ENCODE measurements at places on chromosomes 3 and 15.

DNA sequence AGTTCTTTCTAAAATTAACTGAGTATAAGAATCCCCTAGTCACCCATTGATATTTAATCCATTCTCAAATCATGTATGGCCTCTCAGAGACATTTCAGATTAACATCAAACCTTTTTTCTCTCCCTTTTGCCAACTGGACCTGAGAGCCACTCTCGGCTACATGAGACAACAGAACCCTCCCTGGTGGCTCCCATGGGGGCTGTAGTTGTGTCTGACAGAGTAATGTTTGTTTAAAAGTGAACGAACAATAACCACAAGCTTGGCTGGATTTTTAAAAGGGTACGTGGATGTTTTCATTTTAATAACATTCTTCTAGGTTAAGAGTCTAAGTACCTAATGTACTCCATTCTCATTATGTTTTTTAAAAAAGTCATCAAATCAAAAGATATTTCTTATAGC lies 37.1 kb downstream of the P3H2 start:
- no peak overlapping the region for H3K4me3 ChIP-seq
- H3K27ac ChIP-seq = no peak overlapping the region
- no peaks in the 10 kb centered on the region for H3K36me3 ChIP-seq
- H3K27me3 ChIP-seq = no peaks in the 10 kb centered on the region
- no peaks in the 10 kb centered on the region for H3K4me1 ChIP-seq

DNA sequence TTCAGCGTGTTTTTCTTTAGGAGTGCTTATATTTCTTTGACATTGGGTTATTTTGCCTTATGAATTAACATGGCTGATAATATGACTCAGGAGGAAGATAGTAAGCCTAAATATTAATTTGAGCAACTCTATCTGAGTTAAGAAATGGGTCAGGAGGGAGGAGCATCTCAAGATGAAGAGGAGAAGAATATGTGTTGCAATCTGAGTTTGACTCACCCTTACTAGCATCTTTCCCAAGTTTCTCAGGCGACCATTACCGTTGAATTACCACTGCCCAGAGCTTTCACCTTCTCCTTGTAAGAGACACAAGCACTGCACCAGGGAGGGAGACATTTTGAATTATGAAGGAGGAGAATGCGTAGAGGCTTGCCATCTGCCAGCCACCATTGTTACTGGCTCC lies 138.3 kb upstream of the MYRIP start:
- H3K4me3 ChIP-seq = no peak overlapping the region
- H3K27ac ChIP-seq = no peak overlapping the region
- H3K27me3 ChIP-seq = no peaks in the 10 kb centered on the region
- H3K36me3 ChIP-seq = no peaks in the 10 kb centered on the region
- peak; percentile 60 for DNase-seq

GRCh38 chr15:29511663-29512062 lies 242.0 kb upstream of the NSMCE3 start:
- no peak for DNase-seq
- H3K4me1 ChIP-seq = no peaks in the 10 kb centered on the region
- H3K27ac ChIP-seq = no peak overlapping the region
- H3K36me3 ChIP-seq = no peaks in the 10 kb centered on the region
- H3K4me3 ChIP-seq = no peak overlapping the region

DNA sequence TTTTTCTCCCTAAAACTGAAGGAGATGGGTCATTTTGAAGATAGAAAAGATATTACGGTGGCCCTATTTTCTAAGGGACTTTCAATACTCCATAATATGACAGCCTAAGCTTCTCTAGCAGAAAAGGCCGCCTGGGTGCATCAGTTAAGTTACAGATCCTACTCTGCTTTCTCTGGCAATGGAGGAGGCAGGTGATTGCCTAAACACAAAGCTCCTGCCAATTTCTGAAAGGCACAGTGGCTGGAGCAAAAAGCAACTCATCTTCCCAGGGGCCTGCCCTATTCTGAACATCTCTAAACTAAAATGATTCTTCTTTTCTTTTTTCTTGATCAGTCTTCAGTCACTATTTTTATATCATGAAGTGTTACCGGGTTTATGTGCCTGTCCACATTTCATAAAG lies 276.7 kb downstream of the CNTN4 start:
- H3K27me3 ChIP-seq = no peaks in the 10 kb centered on the region
- H3K27ac ChIP-seq = no peak overlapping the region
- H3K36me3 ChIP-seq = no peaks in the 10 kb centered on the region
- no peak overlapping the region for H3K4me3 ChIP-seq

- H3K4me3 ChIP-seq = peak overlapping the region; percentile 59
- H3K36me3 ChIP-seq = no peaks in the 10 kb centered on the region
- H3K27ac ChIP-seq = no peak overlapping the region
- peaks cover 25% of the 10 kb centered on the region for H3K27me3 ChIP-seq
- DNase-seq = no peak
Observed at GRCh38 chr3:180036092-180036670, 556 bp downstream of the PEX5L start.

DNA sequence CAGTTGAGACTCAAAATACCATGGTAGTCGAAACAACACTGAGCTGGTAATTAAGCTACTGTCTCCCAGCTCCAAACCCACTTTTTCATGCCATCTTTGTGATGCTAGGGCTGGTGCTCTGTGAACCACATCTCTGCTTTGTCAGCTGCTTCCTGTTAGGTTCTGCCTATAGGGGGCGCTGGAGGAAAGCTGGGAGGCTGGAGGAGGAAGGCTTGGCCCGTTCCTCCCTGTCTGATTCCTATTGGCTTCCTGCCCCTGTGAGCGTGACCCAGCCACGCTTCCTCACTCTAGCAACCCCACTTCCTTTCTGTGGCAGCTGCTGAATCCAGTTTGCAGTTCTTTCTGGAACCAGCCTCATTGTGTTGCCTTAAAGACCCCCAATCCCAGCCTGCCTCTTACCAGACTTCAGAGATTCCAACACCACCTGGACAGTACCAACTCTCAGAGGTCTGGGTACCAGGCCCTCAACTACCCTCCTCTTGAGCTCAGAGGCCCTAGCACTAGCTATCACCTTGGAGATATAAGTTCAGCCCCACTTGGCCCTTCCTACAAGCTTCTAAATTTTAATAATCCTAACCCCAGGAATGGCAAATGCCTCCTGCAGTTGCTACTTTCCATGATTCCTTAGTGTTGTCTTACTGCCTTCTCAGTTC lies 120.9 kb downstream of the ERC2 start:
- no peak overlapping the region for H3K27ac ChIP-seq
- no peaks in the 10 kb centered on the region for H3K4me1 ChIP-seq
- DNase-seq = peak; percentile 4
- H3K27me3 ChIP-seq = 0 out of 2 replicates have a peak, but pooled peaks cover 7% of the 10 kb centered on the region

- H3K27ac ChIP-seq = no peak overlapping the region
- H3K4me3 ChIP-seq = no peak overlapping the region
- no peaks in the 10 kb centered on the region for H3K36me3 ChIP-seq
Observed at GRCh38 chr15:66901336-66902100, 163.9 kb upstream of the SMAD3 start.

GRCh38 chr3:110933821-110934426 lies 137.7 kb upstream of the NECTIN3 start:
- no peaks in the 10 kb centered on the region for H3K36me3 ChIP-seq
- no peaks in the 10 kb centered on the region for H3K27me3 ChIP-seq
- no peak overlapping the region for H3K4me3 ChIP-seq
- peak; percentile 48 for DNase-seq
- no peak overlapping the region for H3K27ac ChIP-seq

DNA sequence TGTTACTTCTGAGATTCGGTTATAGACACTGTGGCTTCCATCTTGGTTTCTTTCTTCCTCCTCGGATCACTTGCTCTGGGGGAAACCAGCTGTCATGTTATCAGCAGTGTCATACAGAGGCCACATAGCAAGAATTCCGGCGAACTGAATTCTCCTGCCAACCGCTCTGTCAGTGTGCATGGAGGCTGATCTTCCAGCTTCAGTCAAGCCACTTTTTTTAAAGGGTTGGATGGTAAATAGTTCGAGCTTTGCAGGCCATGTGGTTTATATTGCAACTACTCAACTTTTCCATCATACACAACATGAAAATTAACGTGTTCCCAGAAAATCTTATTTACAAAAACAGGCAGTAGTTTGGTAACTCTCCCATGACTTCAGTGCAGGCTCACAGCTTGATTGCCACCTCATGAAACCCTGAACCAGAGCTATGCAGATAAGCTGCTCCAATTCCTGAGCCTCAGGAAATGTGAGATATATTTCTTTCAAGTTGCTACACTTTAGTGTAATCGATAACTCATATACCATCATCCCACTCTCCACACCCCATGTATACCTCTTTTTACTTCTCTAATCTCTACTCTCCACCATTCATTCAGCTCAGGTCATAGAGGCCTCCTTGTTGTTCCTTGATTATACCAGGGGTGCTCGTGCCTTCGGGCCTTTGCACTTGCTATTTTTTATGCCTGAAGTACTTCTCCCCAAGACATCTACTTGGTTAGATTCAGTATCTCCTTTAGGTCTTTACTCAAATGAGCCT lies 7.2 kb downstream of the RPL22L1 start:
- peaks cover 30% of the 10 kb centered on the region for H3K36me3 ChIP-seq
- H3K4me3 ChIP-seq = no peak overlapping the region
- DNase-seq = peak; percentile 48

DNA sequence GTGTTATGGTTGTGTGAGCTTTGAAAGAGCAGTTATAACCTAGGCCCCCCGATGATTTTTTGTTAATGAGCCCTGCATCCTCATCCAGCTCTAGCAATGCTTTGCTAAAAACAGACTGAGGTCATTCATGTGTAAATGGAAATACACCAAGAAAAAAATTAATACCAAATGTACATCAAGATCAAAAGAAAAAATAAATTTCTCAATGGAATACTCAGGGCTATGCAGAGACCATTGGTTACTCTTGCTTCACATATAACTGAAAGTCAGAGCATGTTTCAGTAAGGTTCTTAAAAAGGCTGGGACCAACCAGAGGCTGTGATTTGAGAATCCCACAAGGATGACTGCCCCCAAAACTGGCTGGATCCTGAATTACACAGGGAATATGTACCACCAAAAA lies 48.0 kb downstream of the ARHGAP31 start:
- no peak overlapping the region for H3K4me3 ChIP-seq
- H3K4me1 ChIP-seq = no peaks in the 10 kb centered on the region
- H3K27ac ChIP-seq = no peak overlapping the region
- no peaks in the 10 kb centered on the region for H3K27me3 ChIP-seq
- DNase-seq = peak; percentile 27

GRCh38 chr3:138395865-138396751 lies 38.3 kb upstream of the ESYT3 start:
- H3K4me3 ChIP-seq = no peak overlapping the region
- peaks cover 4% of the 10 kb centered on the region for H3K4me1 ChIP-seq
- DNase-seq = no peak
- no peak overlapping the region for H3K27ac ChIP-seq

DNA sequence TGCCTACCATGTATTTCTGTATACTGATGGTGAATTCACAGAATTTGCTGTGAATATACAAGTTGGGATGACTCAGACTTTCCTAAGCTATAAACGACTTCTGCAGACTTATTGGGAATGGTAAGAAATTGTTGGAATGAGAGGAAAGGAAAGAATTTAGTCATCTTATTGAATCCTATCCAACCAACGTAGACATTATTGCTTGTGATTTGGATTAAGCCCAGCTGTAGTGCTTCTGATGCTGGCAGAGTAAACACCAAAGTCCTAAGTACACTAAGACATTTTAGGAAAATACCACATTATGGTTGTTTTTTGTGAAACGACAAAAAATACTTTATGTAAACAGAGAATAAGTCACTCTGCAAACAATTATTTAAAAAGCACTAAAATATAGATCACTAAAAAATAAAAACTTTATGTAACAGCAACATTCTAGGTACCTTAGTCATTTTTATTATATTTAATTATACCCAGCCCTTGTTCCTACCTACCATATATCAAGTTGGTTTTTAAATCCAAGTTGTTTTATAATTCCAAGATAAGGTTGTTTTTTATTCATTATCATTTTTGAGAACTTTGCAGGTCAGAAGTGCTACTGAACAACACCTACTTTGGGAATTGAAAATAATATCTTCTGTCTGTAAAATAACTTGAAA lies 99.2 kb upstream of the MLF1 start:
- H3K27me3 ChIP-seq = no peaks in the 10 kb centered on the region
- peaks cover 22% of the 10 kb centered on the region for H3K4me1 ChIP-seq
- H3K27ac ChIP-seq = peak overlapping the region; percentile 60
- H3K36me3 ChIP-seq = no peaks in the 10 kb centered on the region

GRCh38 chr3:179701176-179701827 lies 48.5 kb downstream of the USP13 start:
- H3K36me3 ChIP-seq = no peaks in the 10 kb centered on the region
- DNase-seq = no peak
- H3K4me3 ChIP-seq = no peak overlapping the region
- no peak overlapping the region for H3K27ac ChIP-seq
- no peaks in the 10 kb centered on the region for H3K27me3 ChIP-seq

- DNase-seq = no peak
- peaks cover 12% of the 10 kb centered on the region for H3K36me3 ChIP-seq
- no peak overlapping the region for H3K4me3 ChIP-seq
- no peak overlapping the region for H3K27ac ChIP-seq
Observed at GRCh38 chr3:177057768-177058167, 139.5 kb downstream of the TBL1XR1 start.

DNA sequence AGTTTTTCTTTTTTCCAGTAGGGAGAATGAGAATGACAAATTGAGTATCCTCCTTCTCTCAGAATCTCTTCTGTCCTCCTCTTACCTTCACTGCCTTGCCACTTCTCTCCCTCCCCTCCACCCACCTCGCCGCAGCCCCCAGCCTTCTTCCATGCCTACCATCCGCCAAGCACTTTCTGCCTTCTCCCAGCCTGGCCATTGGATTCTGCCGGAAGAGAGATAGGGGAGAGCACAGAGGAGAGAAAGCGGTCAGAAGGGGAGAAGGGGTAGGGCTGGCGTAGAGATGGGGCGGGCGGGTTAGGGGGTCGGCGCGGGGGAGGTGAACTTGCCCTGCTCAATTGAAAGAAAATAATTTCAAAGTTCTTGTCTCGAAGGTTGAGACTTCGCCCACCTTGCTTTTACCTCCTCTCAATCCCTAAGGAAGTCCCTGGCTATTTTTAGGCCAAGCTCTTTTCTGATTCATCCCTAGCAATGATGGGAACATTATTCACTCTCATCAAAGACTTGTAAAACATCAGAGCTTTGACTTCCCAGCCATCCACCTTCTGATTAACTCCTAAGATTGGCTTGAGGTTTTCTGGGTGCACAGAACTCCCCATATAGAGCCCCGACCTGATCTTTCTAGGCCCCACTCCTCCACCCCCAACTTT lies 811 bp downstream of the C3orf52 start:
- peak overlapping the region; percentile 53 for H3K27ac ChIP-seq
- H3K27me3 ChIP-seq = no peaks in the 10 kb centered on the region
- peak; percentile 75 for DNase-seq
- peak overlapping the region; percentile 79 for H3K4me3 ChIP-seq

DNA sequence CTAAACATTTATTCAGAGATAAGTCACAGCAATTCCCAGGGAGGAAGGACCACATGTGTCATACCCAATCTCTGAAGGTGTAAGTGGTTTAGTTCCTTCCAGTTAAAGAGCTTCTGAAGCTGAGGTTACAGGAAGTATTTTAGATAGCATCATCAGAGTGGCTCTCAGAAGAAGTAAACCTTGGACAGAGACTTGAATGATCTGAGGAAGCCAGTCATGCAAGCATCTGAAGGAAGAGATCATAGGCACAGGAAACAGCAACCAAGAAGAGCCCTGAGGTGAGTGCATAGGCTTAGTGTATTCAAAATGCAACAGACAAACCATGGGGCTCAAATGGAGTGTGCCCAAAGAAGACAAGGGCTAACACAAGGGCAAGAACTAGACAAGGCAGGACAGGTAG lies 210.3 kb downstream of the ULK4 start:
- no peak overlapping the region for H3K27ac ChIP-seq
- H3K4me3 ChIP-seq = no peak overlapping the region
- 0 out of 2 replicates have a peak, but pooled peaks cover 5% of the 10 kb centered on the region for H3K4me1 ChIP-seq
- H3K27me3 ChIP-seq = no peaks in the 10 kb centered on the region
- H3K36me3 ChIP-seq = no peaks in the 10 kb centered on the region

GRCh38 chr3:158519776-158520175 lies 51.2 kb upstream of the MLF1 start:
- no peak overlapping the region for H3K27ac ChIP-seq
- H3K4me3 ChIP-seq = no peak overlapping the region
- no peak for DNase-seq
- peaks cover 23% of the 10 kb centered on the region for H3K4me1 ChIP-seq
- H3K36me3 ChIP-seq = no peaks in the 10 kb centered on the region
- no peaks in the 10 kb centered on the region for H3K27me3 ChIP-seq
